IPS DF 19.7 (cell line): ENCODE measurements at places on chromosomes 13 and 19.

GRCh38 chr19:43766755-43767043 is 11.9 kb upstream of the SMG9 start:
- no peak for DNase-seq

GRCh38 chr19:8585894-8586750 is 8.9 kb upstream of the MYO1F start:
- DNase-seq, result no peak

- DNase-seq, result no peak
Measured at GRCh38 chr19:17259118-17259780, 5.3 kb downstream of the USHBP1 start.

- DNase-seq, result no peak
Measured at GRCh38 chr13:30862707-30863106, 43.4 kb upstream of the MEDAG start.

- DNase-seq, result no peak
Measured at GRCh38 chr19:2138061-2138728, 13.2 kb downstream of the AP3D1 start.

DNA sequence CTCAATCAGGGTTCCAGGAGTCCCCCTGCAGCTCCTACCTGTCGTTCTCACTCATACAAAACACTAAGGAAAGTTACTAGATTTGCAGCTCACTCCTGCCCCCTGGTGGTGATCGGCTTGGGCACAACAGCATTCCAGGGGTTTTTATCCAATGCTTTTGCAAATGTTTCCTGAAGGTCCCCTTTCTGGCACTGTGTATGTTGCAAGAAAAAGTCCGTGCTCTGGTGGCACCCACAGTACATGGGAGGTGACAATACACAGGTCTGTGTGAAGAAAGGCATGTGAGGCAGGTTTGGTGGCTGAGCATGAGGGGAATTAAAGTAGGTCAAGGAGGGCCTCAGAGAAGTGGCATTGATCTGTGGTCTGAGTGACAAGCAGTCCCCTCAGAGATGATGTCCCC is 8.6 kb upstream of the TYK2 start:
- no peak for DNase-seq

- no peak for DNase-seq
Measured at GRCh38 chr19:47603706-47604565, 5.0 kb upstream of the BICRA start.

- no peak for DNase-seq
Measured at GRCh38 chr13:66751691-66752090, 478.4 kb downstream of the PCDH9 start.

GRCh38 chr19:5154129-5154798 is 185.4 kb downstream of the KDM4B start:
- DNase-seq, result no peak

DNA sequence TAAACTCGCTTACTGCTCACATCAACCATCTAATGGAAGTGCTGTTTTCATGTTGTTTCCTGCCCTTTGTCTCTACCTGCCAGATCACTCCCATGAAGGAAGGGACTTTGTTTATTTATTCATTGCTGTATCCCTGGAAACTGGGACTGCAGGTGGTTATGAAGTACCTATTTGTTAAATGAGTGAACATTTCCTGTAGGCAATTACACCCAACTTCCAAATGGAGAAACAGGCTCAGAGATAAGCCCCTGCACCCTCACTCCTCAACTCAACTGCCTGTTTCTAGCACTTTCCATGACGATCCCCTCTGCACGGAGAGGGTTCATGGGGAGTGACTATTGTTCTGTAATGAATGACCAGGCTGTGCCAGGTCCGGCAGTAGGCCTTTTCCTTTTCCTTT is 1.9 kb upstream of the SELENOW start:
- DNase-seq, result peak; percentile 28

DNA sequence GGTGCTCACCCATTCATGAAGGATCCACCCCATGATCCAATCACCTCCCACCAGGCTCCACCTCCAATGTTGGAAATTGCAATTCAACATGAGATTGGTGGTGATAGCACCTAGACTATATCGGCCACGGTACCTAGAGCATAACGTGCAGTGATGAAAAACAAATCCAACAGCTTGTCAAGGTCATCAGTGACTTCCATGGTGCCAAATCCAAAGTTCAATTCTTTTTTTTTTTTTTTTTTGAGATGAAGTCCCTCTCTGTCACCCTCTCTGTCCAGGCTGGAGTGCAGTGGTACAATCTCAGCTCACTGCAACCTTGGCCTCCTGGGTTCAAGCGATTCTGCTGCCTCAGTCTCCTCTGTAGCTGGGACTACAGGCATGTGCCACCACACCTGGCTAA is 17.1 kb upstream of the ACP7 start:
- DNase-seq, result no peak

- no peak for DNase-seq
Measured at GRCh38 chr19:14550201-14550754, 20.9 kb downstream of the TECR start.

DNA sequence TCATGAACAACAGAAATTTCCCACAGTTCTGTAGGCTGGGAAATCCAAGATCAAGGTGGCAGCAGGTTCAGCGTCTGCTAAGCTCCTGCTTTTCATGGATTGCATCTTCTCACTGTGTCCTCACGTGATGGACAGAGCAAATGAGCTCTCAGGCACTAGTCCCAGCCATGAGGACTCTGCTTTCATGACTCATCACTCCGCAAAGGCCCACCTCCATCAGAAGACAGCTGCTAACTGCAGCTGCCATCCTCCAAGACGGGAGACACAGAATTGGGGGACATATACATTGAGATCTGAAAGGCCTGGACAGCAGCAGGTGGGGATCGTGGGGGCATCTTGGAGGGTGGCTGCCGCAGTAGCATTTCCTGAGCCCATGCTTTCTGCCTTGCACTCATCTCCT is 44.4 kb upstream of the SPATA13 start:
- no peak for DNase-seq

DNA sequence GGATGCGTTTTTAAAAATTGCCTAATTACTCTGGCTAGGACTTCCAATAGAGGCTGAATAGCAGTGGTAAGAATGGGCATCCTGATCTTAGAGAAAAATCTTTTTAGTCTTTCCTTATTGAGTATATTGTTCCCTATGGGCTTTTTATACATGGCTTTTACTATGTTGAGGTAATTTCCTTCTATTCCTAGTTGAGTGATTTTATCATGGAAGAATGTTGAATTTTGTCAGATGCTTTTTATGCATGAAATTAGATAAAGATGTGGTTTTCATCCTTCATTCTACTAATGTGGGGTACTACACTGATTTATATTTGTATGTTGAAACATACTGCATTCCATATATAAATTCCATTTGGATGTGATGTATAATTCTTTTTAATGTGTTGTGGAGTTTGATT is 2673.8 kb downstream of the PCDH9 start:
- DNase-seq, result no peak
